Neuronal stem cell (in vitro differentiated cells): ENCODE measurements at places on chromosomes 11 and 22.

- DNase-seq, result no peak
Observed at GRCh38 chr11:70762810-70763209, 364.5 kb downstream of the CTTN start.

- no peak for DNase-seq
Observed at GRCh38 chr22:30855677-30856518, 112.7 kb downstream of the MORC2 start.

- DNase-seq, result no peak
Observed at GRCh38 chr11:3115321-3115720, 49.8 kb downstream of the OSBPL5 start.

DNA sequence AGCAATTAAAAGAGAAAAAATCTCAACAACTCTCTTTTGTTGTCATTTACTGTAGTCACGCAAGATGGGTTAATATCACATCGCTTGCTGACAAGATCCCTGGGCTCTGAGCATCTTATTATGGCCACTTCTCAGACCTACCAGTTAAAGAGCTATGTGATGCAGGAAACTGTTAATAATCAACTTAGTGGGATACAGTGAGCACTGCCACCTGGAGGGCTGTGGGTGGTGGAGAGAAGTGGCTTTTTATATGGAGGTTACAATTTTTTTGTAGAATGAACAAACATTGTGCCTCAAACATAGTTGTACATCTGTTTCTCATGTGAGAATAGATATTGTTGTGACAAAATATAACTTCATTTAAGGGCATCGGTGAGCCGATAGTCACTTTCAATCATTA is 181.0 kb downstream of the TENM4 start:
- no peak for DNase-seq

DNA sequence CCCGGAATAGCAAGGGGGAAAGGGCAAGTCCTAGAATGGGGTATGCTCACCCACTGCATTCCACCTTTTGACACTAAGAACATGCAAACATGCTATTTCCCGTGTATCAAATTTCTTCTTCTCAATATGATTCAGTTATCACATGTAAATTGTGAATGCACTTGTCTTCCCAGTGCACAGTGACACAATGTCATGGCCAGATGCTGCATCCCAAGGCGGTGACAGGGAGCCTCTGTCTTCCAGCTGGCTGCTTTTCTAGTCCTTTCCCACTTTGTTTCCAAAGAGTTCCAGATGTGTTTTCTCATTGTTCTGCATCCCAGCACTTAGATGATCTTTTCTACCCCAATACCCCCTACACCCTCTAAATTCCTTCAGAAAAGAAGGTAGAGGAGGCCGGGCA is 12.4 kb downstream of the SLC25A18 start:
- no peak for DNase-seq

DNA sequence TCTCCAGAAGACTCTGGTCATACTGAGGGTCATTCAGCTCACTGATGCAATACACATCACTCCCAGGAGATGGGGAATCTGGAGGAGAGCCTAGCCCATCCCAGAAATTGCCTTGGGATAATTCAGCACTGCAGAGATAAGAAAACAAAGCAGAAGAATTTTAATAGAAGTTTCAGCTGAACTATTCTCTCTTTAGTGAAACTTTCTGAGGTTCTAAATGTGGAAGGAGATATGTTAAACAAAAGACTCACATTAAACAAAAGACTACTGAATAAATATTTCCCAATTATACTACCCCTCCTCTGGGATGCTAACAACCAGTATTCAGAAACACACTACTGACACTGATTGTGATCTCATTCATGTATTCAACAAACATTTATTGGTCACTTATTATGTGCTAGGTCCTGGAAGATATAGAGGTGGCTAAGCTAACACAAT is 47.8 kb downstream of the C2CD3 start:
- no peak for DNase-seq

- DNase-seq, result no peak
Observed at GRCh38 chr11:27285761-27286160, 77.3 kb downstream of the CCDC34 start.

DNA sequence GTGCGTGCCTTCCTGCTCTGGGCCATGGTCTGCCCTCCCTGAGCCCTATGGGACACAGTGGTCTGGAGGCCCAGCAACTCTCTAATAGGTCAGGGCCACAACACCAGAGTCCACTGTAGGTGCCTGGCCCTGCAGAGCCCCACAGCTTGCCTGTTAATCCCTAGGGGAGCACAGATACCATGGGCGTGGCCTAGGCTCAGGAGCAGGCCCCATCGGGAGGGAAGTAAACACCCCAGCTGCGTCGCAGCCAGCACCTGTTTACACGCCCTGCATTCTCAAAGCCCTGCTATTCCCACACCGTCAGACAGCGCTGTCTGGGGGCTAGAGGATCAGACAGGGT is 2.5 kb downstream of the KCTD17 start:
- DNase-seq, result no peak

DNA sequence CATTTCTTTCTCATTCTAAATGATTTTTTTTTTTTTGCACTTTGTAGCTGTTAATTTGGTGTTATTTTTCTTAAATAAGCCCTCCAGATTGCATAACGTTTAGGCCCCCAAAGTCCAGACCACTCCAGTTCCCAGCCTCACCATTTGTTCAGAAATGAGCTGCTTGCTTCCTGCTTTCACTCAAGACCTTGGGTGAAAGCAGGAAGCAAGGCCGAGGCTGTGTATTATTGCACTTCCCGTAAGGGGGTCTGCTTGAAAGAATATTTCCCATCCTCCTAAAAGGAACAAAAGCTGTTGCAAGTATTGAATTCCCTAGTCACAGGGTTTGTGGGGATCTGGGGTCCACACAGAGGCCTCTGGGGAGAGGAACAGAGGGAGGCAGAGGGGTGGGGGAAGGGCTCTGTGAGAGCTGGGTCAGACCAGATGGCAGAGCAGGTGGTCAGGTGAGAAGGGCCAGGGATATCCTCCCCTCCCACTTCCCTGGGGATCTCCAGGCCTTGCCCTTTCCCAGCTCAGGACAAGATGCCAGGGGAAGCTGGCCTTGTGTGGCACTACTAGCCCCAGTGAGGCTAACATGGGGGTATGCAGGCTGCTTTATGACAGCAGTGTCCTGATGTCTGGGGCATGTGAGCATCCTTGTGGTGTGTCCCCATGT is 51.6 kb upstream of the MYEOV start:
- DNase-seq, result no peak

DNA sequence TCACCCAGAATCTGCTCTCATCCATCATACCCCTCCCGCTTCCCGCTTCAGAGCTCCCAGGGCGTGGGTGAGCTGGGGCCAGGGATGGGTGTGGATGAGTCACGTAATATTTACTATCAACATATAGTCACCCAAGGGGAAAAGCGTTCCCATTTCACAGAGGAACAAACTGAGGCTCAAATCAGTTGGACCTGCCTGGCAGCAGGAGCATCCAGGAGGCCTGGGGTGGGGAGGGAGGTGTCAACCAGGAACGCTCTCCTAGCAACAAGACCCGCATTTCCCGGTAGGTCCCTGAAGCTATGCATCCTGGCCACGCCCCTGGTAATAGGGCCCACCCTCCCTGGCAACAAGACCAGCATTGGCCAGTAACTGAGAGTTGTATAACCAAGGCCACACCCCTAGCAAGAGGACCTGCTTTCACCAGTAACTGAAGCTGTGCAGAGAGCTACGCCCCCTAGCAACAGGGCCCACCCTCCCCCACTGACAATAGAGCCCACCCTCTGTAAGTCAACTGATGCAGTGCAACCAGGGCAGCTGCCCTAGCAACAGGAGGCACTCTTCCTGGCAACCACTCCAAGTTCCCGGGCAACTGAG is 32.7 kb upstream of the TXNRD2 start:
- peak; percentile 76 for DNase-seq

- DNase-seq, result no peak
Observed at GRCh38 chr11:63239254-63239653, 4.1 kb downstream of the SLC22A25 start.

- DNase-seq, result no peak
Observed at GRCh38 chr22:44703255-44703870, 1.4 kb downstream of the PRR5 start.

- DNase-seq, result no peak
Observed at GRCh38 chr11:68890490-68891231, 13.0 kb downstream of the MRPL21 start.

- no peak for DNase-seq
Observed at GRCh38 chr22:25012741-25013143, 60.2 kb downstream of the KIAA1671 start.

DNA sequence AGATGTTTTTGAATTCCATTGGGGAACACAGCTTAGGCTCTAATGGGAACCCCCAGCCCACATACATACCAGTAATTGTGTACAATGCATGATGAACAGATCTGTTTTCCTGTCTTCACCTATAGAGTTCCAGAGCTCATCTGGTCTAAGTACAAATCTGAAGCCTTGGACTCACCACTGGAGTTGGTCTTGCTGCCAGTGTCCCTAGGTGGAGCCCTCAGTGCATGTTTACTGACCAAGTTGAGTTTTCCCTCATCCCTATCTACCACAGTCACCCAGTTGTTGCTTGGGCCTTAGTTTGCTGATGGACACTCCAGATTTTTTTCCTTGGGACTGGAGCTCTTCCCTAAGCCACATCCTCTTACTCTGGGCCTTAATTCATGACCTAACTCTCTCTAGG is 159.2 kb upstream of the DDI1 start:
- no peak for DNase-seq

DNA sequence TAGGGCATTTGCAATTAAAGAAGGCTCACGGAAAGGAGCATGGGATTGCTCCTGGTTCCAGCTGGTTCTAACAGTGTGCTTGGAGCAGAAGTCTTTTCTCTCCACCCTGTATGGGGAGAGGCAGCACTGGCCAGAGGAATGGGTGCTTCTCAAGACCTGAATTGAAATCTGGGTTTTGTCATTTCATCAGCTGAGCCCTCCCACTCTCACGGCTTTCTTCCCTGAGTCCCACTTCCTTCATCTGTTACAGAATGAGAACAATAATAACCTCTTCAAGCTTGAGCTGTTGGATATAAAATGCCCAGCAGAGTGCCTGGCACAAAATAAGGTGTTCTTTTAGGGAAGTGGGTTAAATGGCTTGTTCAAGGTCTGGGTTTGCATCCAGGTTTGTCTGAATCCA is 17.2 kb downstream of the CNTF start:
- no peak for DNase-seq

GRCh38 chr11:103043826-103044678 is 47.9 kb downstream of the DCUN1D5 start:
- DNase-seq, result no peak

DNA sequence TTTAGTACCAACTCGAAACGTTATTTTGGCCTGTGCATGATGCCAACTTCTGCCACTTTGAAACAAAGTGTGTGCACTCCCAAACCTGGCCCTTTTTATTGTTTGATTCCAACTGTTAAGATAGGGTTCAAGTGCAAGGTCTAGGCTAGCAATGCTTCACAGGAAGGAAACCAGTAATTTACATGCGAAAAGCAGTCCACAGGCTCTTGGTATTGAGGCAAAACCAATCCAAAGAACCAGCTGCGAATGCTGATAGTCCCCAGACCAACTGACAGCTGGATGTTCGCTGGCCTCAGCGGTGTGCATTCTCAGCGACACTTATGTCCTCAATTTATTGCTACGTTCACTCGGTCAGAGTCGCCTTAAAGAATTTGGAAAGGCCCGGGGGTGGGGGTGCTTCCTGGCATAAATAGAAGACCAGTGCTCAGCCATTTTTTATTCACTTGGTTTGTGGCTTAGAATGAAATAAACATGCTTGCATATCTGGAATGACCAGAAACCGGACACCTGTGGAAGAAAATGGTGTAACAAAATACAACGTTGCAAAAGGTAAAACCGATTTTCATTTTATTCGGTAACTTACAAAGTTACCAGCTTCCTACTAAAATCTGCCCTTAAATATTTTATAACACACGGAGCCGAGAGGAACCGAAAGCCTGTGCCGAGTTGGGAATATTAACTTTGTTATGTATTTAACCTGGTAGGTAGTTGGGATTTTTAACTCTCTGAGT is 1.6 kb downstream of the CPT1A start:
- DNase-seq, result no peak

GRCh38 chr11:118232659-118233058 is 7.8 kb upstream of the JAML start:
- DNase-seq, result no peak

DNA sequence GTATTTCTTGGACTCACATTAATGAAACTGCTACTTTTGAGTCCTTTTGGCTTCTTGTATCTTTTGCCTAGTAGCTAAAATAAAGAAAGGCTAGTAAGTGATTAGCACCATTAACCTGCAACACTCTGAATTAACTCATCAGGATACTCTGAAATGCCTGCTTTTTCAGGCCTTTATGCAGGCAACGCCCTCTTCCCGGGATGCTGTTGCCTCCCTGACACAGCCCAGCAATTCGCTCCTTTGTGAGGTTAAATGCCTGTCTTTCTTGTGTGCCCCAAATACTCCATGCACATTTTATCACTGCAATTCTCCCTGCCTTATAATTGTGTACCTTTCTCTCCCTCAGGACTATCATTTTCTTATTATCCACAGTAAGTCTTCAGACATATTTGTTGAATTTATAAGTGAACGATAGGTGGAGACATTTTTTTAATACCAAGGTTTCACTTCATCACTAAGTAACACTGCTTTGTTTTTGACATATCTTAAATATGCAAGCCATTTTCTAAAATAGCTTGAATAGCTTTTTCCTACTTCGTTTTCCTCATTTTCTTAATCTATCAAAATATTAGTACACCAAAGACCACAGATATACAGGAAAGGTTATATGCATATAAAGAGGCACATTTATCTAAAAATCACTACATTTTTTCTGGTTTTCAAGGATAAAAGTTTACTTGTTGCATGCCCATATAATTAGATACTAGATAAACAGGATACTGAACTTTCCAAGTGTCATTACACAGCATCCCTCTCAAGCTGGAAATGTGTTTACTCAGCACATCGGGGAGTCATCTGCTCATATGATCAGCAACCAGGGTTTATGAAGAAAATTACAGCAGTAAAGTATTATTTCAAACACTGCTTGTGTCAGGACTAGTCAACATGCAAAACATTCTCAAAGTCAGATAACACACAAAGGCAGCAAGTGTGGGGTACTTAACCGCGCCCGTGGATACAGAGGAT is 48.5 kb upstream of the DDI1 start:
- no peak for DNase-seq

DNA sequence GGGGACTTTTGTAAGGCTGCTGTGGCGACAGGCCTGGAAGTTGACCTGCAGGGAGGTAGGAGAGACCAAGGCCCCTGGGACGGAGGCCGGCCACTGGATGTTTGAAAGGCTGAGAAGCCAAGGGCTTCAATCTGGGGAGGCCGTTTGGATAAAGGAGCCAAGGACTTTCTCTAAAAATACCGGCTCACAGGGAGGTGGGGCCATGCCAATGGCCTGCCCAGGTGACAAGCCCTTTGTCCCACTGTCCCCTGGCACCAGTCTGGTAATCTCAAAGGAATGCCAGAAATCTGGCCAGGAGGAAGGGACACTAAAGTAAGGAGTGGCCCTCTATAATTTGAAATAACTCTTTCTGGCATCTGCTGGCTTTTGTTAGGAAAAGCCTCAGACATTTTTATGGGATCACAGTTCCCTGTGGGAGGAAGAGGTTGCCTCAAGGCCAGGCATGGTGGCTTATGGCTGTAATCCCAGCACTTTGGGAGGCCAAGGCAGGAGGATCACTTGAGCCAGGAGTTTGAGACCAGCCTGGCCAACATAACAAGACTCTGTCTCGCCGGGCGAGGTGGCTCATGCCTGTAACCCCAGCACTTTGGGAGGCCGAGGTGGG is 1.9 kb upstream of the CHKA start:
- no peak for DNase-seq

- DNase-seq, result no peak
Observed at GRCh38 chr11:87265132-87265531, 227.4 kb downstream of the TMEM135 start.

- no peak for DNase-seq
Observed at GRCh38 chr11:68780829-68781228, 29.5 kb upstream of the TESMIN start.
